ENCODE measurements at places on chromosomes 5 and 9.

DNA sequence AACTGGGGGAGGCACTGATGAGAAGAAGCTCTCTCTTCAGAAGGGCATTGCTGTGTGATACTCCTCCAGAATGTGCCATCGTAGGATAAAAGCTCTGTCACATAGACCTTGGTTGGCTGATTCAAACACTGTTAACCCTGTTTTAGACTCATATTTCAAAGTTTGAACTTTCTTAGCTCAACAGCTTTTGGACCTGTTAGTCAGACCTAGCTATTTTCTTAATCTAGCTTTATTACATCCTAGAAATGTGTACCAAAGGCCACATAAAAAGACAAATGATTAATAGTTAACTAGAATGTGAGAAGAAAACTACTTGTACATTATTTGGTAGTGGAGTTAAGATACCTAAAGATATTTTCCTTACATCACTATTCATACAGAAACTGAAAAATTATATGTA, 4.3 kb downstream of the RHOBTB3 start:
- DNase-seq, result no peak

DNA sequence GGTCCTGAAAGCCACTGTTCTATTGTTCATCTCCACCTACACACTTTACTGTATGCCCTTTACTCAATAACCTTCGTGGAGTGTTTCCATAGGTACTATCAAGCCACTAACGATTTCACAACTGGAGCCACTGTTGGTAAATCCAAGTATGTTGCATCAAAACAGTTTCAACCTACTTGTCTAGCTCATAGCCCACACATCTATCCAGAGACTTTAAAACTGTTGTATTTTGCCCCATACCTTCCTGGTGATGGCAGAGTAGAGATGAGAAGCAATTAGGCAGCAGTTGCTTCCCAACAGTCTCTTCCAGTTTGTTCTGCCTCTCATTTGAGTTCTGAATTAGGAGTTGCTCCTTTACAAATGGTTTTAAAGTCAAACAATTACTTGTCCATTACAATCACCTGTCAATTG, 607 bp downstream of the FAXDC2 start:
- DNase-seq, result no peak

DNA sequence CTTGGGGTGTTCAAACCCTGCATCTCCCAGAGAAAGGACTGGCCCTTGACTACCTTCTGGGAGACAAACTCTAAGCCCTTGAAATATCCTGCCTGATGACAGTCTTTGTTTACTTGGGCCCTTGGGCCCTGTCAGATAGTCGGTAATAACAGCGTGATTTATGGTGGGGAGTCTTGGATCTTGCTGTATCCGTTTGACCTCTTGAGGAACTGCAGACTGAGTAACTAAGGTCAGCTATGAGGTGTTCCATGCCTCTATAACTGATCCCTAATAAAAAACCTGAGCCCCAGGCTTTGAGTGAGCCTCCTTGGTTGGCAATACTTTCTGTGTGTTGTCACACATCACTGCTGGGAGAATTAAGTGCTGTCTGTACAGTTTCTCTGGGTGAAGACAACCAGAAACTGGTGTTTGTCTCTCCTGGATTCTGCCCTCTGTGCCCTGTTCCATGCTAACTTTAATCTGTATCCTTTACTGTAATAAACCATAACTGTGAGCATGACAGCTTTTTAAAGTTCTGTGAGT, 56.2 kb upstream of the ANKRD33B start:
- no peak for DNase-seq

- no peak for DNase-seq
Observed at GRCh38 chr9:114989600-114990410, 59.4 kb upstream of the TNFSF8 start.

- no peak for DNase-seq
Observed at GRCh38 chr5:110884005-110884404, 145.2 kb downstream of the SLC25A46 start.

- peak; percentile 7 for DNase-seq
Observed at GRCh38 chr5:123422433-123423277, 548 bp downstream of the CEP120 start.
